ENCODE measurements at places on chromosomes 2 and 18.

DNA sequence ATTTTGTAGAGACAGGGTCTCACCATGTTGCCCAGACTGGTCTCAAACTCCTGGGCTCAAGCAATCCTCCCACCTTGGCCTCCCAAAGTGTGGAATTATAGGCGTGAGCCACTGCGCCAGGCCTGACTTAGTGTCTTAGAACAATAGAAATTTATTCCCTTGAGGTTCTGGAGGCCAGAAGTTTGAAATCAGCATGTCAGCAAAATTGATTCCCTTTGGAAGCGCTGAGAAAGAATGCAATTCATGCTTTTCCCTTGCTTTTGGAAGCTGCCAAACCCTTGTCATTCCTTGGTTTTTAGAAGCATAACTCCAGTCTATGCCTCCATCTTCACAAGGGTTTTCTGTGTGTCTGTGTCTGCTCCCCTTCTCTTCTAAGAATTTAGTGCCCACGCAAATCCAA lies 20.7 kb downstream of the ST8SIA3 start:
- no peak for DNase-seq

GRCh38 chr2:5125017-5125730 lies 567.0 kb upstream of the SOX11 start:
- no peak for DNase-seq

- DNase-seq: no peak
Measured at GRCh38 chr2:112474844-112475486, 7.0 kb upstream of the TTL start.

DNA sequence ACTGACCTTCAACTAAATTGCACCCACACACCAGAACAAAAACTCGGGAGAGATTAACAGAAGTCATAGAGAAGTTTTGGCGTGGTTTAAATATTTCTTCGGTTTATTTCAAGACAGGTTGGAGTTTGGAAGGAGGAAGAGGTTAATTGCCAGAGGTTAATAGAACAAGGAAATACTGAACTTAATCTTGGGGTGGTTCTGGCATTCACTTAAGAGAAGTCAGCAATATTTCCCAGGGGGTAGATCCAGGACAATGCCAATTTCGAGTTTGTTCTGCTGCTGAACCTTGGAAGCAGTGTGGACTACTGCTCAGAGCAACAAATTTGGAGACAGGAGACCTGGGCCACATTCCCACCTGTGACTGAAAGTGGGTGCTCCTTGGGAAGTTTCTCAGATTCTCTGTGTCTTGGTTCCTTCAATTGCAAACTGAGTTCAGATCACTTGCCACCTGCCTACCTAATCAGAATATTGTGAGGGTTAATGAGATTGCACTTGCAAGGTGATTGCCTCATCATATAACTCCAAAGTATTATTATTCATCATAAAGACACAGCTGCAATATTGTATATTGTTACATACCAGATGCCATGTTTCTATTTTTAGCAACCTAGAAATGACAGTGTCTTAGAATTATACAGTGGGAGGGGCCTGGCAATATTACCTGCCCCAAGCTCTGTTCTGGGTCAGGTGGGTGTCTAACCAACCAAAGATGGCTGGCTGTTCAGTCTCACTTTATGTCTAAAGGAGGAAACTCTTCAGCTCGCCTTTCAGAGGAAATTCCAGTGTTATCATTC lies 217.4 kb downstream of the CDCA7 start:
- no peak for DNase-seq

DNA sequence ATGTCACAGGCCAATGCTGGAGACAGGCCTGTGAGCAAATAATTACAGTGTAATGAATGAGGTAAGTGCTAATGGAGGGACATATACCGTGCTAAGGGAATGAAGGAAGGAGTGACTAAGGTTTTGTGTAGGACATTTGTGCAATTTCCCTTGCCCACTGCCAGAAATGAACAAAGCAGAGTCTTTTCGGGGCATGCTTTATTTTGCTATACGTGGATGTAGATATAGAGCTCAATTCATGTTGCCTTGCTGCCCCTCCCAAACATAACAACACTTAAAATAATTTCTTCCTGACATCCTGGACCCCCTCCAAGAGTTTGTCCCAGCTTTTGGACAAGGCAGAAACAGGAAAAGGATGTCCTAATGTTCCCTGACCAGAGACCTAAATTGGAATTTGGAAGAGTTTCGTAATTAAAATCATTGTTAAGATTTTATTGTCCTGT lies 23.7 kb upstream of the CD28 start:
- no peak for DNase-seq

DNA sequence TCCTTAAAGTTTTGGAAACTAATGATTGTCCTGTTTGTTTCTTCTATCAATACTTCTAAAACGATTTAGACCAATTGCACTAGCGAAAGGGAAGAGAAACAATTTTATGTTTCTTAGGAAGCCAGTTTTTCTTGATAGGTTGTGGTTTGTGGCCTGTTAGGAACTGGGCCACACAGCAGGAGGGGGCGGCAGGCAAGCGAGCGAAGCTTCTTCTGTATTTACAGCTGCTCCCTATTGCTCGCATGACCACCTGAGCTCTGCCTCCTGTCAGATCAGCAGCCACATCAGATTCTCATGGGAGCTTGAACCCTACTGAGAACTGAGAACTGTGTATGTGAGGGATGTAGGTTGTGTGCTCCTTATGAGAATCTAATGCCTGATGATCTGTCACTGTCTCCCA lies 201.5 kb upstream of the PXDN start:
- DNase-seq: no peak

DNA sequence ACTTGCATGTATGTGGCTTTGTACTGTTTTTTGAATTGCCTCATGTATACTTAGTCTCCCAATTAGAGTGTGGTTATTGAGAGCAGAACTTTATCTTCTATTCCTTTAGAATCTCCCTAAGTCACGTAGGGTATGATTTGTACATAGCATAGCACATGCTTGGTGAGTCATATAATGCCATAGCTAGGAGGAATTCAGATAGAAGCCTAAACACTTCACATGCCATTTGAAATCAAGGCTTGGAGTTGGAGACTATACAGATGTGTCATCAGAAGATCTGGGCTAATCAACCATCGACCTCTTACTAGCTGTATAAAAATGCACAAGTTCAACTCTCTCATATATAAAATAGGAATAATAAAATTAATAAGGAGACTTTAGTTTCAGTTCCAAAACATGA lies 222.6 kb upstream of the ST6GAL2 start:
- no peak for DNase-seq

Measured in T-cell (primary cell).